ENCODE measurements at places on chromosomes 12 and 14. TPM values are rescaled to one million over a fixed set of nuclear protein-coding genes. Genes with fewer than 3 reads are reported as not detected.

DNA sequence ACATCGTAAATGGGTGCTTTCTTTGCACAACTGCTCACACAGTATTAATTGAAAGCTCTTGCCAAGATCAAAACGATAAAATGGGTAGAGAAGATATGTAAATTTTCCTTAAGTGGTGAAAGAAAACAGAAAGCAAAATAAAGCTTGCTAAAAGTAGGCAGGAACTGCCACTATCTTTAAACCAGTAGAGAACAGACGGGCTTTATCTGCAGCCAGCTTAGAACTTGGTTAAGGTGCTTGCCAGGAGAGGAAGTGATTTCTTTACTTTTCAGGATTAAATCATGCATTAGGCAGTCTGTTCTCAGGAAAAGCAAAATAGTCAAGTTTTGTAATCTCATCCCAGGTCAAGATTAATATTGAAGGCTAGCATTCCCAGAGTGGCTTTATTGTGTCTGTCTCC, 56.9 kb upstream of the CCDC175 start:
- peaks cover 7% of the 10 kb centered on the region for H3K4me1 ChIP-seq
- H3K27me3 ChIP-seq: peaks cover 50% of the 10 kb centered on the region
- no peak for DNase-seq
- no peak overlapping the region for H3K27ac ChIP-seq
- no peak overlapping the region for H3K4me3 ChIP-seq
- peaks cover 13% of the 10 kb centered on the region for H3K36me3 ChIP-seq

DNA sequence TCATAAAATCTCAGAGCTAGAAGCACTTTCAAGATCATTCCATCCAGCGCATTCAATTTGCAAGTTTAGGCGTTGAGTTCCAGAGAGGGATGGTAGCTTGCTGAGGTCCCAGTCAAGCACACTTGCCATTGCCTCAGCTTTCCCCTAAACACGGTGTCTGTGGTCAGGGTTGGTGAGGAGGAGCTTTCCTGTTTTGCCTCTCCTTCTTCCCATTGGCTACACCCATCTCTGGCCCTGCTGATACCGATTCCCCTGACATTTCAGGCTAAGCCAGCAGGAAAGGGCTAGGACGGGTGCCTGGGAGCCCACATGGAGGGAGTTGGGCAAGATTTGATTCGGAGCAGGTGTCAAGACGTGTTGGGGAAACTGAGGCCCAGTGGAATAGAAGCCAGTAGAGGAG, 9.1 kb downstream of the NFATC4 start:
- H3K4me3 ChIP-seq: no peak overlapping the region
- H3K27ac ChIP-seq: no peak overlapping the region
- H3K4me1 ChIP-seq: no peaks in the 10 kb centered on the region
- H3K36me3 ChIP-seq: no peaks in the 10 kb centered on the region

- no peaks in the 10 kb centered on the region for H3K27me3 ChIP-seq
- H3K4me3 ChIP-seq: no peak overlapping the region
- H3K4me1 ChIP-seq: peaks cover 7% of the 10 kb centered on the region
- no peak overlapping the region for H3K27ac ChIP-seq
- H3K36me3 ChIP-seq: peaks cover 7% of the 10 kb centered on the region
- DNase-seq: no peak
These were observed 88.4 kb downstream of the PCNX1 start for GRCh38 chr14:70995671-70996070.

DNA sequence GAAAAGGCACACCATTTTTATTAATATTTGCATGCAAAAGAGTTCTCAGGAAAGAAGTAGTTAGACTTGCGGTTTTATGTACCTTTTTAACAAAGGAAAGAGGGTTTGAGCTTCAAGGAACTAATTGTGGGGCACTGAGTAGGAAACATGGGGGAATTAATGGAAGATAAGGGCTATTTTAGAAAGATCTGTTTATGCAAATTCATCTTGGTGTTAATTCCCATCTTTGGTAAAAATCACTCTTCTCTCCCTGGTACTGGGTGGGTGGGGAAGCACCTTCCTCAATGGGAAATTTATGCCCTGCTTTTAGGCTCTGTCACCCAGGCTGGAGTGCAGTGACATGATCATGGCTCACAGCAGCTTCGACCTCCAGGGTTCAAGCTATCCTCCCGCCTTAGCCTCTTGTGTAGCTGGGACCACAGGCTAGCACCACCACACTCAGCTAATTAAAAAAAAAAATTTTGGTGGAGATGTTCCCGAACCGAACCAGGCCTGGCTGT, 30.1 kb upstream of the RESF1 start:
- H3K4me1 ChIP-seq: peaks cover 5% of the 10 kb centered on the region
- no peak overlapping the region for H3K27ac ChIP-seq
- H3K4me3 ChIP-seq: no peak overlapping the region
- DNase-seq: no peak
- peaks cover 3% of the 10 kb centered on the region for H3K36me3 ChIP-seq

DNA sequence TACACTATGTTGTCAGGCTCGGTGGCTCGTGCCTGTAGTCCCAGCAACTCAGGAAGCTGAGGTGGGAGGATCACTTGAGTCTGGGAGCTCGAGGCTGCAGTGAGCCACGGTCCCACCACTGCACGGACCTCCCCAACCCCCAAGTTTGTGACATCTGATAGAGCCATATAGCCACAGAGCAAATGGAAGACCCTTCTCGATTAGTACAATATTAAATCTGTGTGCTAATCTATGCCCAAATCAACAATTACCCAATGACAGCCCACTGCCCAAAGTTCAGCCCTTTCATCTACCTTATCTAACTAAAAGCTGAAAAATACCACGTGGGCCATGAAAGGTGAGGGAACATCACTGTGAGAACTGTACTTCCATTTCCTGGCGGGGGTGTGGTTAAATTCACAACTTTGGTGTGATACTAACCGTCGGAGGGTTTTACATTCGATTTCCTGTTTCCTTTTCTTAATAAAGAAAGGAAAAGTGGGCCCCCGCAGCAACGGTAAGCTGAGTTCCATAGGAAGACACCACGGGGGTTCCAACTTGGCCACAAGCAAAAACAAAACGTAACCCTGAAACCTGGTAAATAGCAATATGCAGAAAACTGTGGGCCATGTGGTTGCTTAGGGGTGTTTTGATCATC, 31.2 kb upstream of the FOS start:
- DNase-seq: no peak
- H3K4me1 ChIP-seq: no peaks in the 10 kb centered on the region
- H3K36me3 ChIP-seq: no peaks in the 10 kb centered on the region
- H3K27ac ChIP-seq: no peak overlapping the region

DNA sequence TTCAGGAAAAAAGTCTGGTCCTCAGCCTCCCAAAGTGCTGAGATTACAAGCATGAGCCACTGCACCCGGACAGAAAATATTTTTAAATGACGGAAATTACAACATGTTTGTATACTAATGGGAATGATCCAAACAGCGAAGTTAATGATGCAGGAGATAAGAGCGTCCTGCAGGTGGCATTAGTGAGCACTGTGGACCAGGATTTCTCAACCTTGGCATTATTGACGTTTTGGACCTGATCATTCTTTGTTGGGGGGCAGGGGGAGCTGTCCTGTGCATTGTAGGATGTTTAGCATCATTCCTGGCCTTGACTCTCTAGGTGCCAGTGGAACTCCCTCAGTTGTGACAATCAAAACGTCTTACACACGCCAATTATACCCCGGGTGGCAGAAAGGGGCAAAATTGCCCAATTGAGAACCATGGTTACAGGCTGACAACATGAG, 34.1 kb downstream of the SCFD1 start:
- no peak overlapping the region for H3K27ac ChIP-seq
- no peaks in the 10 kb centered on the region for H3K4me1 ChIP-seq
- H3K36me3 ChIP-seq: peaks cover 5% of the 10 kb centered on the region
- H3K27me3 ChIP-seq: no peaks in the 10 kb centered on the region
- H3K4me3 ChIP-seq: no peak overlapping the region

DNA sequence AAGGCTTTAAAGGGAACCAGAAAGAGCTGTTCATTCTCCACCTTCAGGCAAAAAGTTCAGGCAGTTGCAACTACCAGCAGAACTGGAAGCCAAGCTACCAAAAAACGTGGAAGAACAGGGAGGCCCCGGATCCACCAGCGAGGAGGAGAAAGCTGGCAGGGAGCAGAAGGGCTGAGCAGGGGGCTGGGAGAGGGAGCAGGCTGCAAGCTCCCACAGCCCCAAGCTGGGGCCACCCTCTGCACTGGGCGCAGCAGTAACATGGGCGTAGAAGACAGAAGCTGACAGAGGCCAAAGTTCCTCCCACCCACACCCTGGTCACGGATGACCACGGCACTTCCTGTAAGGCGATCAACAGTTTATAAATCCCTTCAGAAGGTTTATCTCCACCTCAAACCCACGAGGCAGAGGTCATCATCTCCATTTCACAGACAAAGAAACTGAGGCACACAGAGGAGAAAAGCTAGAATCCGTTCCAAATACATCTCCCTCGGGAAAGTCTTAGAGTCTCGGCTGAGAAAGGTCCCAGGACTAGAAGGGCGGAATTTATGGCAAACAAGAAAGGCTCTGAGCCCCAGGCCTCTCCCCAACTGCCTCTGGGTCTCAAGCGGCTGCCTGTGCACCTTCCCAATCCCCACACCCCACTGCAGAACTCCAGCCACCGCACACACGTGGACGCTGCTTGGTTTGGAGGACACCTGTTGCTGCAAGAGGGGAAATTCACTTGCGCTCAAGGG, 1.8 kb downstream of the CCDC85C start:
- H3K36me3 ChIP-seq: no peaks in the 10 kb centered on the region
- peaks cover 54% of the 10 kb centered on the region for H3K4me1 ChIP-seq
- H3K27ac ChIP-seq: no peak overlapping the region
- H3K4me3 ChIP-seq: peak overlapping the region; percentile 83

GRCh38 chr12:112788205-112788604, 3.3 kb upstream of the RPH3A start:
- no peak overlapping the region for H3K4me3 ChIP-seq
- DNase-seq: no peak
- H3K27ac ChIP-seq: no peak overlapping the region
- H3K4me1 ChIP-seq: peaks cover 4% of the 10 kb centered on the region
- H3K27me3 ChIP-seq: peaks cover 72% of the 10 kb centered on the region

- H3K36me3 ChIP-seq: no peaks in the 10 kb centered on the region
- no peak overlapping the region for H3K27ac ChIP-seq
- no peak overlapping the region for H3K4me3 ChIP-seq
These were observed 36.0 kb downstream of the SLC8A3 start for GRCh38 chr14:70152704-70153103.

DNA sequence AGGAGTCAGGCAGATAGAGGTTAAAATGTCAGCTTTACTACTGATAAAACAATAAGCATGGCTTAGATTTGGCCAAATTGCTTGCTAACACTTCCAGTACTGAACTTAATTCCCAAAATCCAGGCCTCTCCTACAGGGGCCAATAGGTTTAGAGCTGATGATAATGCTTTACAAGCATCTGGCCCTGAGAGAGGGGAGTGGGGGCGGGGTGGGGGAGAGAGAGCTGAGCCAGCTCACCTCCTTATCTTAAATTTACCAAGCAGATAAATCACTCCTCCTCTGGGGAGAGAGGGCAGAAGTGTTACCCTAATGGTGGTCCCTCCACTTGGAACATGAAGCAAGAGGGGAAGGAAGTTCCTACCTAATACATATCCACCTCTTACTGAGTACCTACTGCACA, 182.2 kb upstream of the CRY1 start:
- H3K27ac ChIP-seq: no peak overlapping the region
- H3K27me3 ChIP-seq: peaks cover 25% of the 10 kb centered on the region
- no peaks in the 10 kb centered on the region for H3K4me1 ChIP-seq
- no peak overlapping the region for H3K4me3 ChIP-seq
- DNase-seq: no peak

DNA sequence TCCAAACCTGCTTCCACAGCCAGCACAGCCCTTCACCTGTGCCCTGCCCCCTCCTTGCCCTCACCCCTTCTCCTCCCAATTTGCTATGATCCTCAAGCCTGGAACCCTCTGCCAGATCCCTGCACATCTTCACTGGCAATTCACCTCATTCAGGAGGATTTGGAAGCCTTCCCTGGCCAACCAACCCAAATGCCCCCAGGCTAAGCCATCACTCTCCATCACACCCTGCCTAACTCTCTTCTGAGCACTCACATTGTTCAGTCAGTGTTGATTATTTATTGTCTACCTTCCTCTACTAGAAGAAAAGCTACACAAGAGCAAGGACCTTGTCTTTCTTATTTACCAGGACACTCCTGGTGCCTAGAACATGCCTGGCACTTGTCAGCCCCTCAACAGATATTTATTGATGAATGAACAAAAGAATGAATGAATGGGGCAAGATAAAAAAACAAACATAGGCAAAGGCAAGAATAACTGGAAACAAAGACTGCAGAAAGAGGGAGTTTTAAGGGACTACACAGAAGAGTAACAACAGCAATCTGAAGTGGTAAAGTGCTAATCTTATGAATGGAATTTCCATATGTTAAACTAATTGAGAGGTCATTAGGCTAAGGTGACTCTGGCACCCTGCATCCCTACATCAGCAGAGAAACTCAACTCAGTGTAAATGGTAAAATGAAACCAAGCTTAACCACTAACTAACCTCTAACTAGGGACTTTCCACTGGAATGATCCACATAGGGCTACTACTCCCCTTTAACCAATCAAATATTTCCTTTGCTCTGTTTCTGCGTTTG, 33.4 kb downstream of the TMTC1 start:
- DNase-seq: no peak
- H3K27ac ChIP-seq: peak overlapping the region; percentile 48
- H3K36me3 ChIP-seq: peaks cover 9% of the 10 kb centered on the region
- no peaks in the 10 kb centered on the region for H3K27me3 ChIP-seq
- no peaks in the 10 kb centered on the region for H3K4me1 ChIP-seq
- H3K4me3 ChIP-seq: no peak overlapping the region

GRCh38 chr12:42130672-42131402, 13.8 kb downstream of the GXYLT1 start:
- no peak for DNase-seq
- peaks cover 7% of the 10 kb centered on the region for H3K36me3 ChIP-seq
- H3K27me3 ChIP-seq: no peaks in the 10 kb centered on the region
- peak overlapping the region; percentile 62 for H3K27ac ChIP-seq

- no peaks in the 10 kb centered on the region for H3K27me3 ChIP-seq
- no peak for DNase-seq
- peak overlapping the region; percentile 50 for H3K27ac ChIP-seq
- H3K4me1 ChIP-seq: peaks cover 20% of the 10 kb centered on the region
These were observed 145.8 kb downstream of the RBM19 start for GRCh38 chr12:113820309-113820708.

DNA sequence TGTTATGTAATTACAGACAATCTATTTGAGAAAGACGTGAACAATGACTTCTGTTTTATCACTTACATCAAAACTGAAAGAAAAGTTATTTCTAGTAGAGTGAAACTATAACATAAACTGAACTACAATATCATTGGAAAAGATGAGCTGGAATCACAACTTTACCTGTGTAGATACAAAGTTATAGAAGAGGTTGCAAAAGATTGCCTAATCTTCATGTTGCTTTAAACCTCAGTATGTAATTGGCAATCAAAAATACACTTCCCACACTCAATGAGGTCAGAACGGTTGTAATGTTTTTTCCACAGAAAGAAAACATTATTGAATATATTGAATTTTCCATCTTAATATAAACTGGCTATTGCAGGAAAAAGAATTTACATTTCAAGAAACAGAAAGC, 37.7 kb upstream of the GXYLT1 start:
- no peak for DNase-seq
- no peaks in the 10 kb centered on the region for H3K27me3 ChIP-seq
- H3K36me3 ChIP-seq: peaks cover 9% of the 10 kb centered on the region
- H3K27ac ChIP-seq: no peak overlapping the region
- H3K4me1 ChIP-seq: peaks cover 5% of the 10 kb centered on the region
- H3K4me3 ChIP-seq: no peak overlapping the region

The PEBP1 gene
- total RNA-seq: 305 TPM

The RFLNA gene
- total RNA-seq: 2.1 TPM

The LGMN gene
- 37.0 TPM for total RNA-seq

The ERO1A gene
- 38.7 TPM for total RNA-seq

The SLC2A3 gene
- total RNA-seq: 52.2 TPM

The MFAP5 gene
- not detected for total RNA-seq

The RNU6-8 gene
- not detected for total RNA-seq

The TUNAR gene
- 4.4 TPM for total RNA-seq

The GPR137C gene
- 4.2 TPM for total RNA-seq

Measured in neural crest cell (in vitro differentiated cells).